ENCODE measurements at places on chromosomes 13 and 19.

GRCh38 chr13:91889641-91890040, 491.2 kb downstream of the GPC5 start:
- no peak for DNase-seq

DNA sequence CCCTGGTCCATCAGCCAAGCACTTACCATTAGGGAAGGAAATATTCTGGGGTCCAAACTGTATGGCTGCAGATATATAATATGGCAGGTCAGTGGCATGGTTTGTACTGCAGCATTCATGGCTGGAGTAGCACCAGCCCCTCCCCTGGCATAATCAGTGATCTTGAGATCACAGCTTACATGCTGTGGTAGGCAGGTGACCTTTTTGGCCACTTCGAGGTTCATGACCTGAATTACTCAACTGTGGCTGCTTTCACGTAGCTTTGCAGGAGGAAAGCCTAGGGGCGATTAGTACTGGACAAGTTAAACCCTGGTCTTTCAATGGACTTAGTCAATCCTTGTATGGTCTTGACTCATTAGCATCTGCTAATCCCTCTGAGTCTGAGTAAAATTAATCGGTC, 169.8 kb downstream of the SPRY2 start:
- no peak for DNase-seq

- no peak for DNase-seq
These were observed 11.6 kb upstream of the ISYNA1 start for GRCh38 chr19:18449552-18449951.

DNA sequence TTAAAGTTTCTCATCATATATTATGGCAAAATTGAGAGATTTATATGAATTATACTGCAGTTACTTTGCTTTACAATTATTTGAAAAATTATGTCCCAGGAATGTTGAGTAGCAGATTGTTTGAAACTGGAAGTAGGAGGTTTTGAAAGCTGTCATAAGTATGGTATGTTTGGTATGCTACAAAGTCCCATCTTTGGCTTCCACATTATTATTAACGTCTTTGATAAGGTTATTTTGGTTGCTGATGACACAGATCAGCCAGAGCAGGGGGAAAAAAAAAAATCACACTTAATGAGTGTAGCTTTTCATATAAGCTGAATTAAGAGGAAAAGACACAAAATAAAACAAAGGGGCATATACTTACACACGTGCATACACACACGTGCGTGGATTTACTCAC, 130.1 kb downstream of the SLITRK1 start:
- DNase-seq: no peak

GRCh38 chr13:54492995-54493394, 1464.4 kb downstream of the OLFM4 start:
- DNase-seq: no peak

GRCh38 chr19:15419413-15420025, 731 bp upstream of the AKAP8L start:
- no peak for DNase-seq

- peak; percentile 28 for DNase-seq
These were observed 4.3 kb downstream of the RUVBL2 start for GRCh38 chr19:48997972-48998371.

GRCh38 chr13:49238621-49239020, 9.1 kb upstream of the CDADC1 start:
- no peak for DNase-seq

GRCh38 chr19:48290771-48291488, 21.0 kb downstream of the ZNF114 start:
- DNase-seq: peak; percentile 56

- DNase-seq: no peak
These were observed 9.5 kb upstream of the WTIP start for GRCh38 chr19:34471906-34472700.

GRCh38 chr19:42363614-42364346, 26.3 kb downstream of the CNFN start:
- peak; percentile 47 for DNase-seq

DNA sequence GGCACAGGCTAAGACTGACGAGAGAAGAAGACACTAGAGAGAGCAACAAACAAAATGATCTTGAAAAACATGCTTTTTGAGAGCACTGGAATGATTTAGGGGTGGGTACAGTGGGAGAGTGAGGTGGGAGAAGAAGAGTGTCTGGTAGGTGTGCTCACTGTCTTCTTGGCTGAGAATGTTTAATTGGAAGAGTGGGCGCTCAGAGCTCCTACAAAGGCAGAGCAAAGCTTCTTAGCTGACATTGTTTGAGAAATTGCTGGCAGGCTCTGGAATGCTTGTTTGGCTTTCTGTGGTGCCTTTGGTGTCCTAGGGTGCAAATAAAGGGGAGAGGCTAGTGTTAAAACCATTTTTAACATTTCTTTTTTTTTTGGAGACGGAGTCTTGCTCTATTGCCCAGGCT, 1.5 kb upstream of the LIPE start:
- DNase-seq: no peak

DNA sequence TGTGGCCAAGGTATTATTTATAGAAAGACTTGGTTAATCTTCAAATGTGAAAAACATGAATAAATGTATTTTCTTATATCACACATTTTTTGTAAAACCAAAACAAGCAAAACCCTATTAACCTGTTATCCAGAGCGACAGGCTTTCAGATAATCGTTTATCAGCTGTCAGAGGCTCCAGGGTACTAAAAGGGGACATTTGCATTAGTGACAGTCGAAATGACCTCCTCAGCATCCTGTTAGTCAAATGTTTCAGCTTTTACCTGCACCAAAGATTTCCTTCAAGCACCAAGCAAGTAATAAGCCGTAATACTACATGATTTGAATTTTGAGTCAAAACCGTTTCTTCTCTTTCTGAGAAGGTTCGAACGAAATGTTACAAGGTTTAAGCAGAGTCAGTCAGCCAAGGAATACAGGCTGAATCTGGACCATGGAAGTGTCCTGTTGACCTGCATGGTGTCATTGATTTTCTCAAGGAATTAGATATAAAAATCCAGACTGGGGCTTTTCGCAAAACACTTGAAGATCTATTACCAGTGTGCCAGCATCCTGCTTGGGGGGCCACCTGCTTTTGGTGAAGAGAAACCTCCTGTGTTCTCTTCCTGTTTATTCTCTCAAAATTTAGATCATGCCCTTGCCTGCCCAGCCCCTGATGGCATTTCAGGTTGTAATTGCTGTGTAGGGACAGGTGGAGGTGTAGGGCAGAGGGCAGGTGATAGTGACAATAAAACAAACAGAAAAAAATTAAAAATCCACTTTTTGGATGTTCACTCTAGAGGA, 11.3 kb upstream of the RFC3 start:
- no peak for DNase-seq

- no peak for DNase-seq
These were observed 9.6 kb upstream of the BCL3 start for GRCh38 chr19:44738603-44739558.

DNA sequence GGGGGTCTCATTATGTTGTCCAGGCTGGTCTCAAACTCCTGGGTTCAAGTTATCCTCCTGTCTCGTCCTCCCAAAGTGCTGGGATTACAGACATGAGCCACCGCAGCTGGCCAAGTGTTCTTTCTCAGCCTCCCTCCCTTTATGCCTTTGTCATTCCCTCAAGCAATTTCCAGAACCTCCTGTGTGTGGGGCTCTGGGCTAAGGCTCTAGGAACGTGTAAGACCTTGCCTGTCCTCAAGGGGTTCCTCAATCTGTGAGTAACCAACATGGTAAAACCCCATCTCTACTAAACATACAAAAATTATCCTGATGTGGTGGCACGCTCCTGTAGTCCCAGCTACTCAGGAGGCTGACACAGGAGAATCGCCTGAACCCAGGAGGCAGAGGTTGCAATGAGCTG, 15.5 kb upstream of the SPACA4 start:
- no peak for DNase-seq

GRCh38 chr13:101017123-101017872, 342.7 kb upstream of the TMTC4 start:
- DNase-seq: no peak

GRCh38 chr13:79407349-79407979, 1.4 kb upstream of the RBM26 start:
- no peak for DNase-seq

GRCh38 chr19:49422407-49423070, 702 bp downstream of the PTH2 start:
- DNase-seq: no peak

- DNase-seq: no peak
These were observed 11.7 kb downstream of the TRIP10 start for GRCh38 chr19:6751189-6751588.

DNA sequence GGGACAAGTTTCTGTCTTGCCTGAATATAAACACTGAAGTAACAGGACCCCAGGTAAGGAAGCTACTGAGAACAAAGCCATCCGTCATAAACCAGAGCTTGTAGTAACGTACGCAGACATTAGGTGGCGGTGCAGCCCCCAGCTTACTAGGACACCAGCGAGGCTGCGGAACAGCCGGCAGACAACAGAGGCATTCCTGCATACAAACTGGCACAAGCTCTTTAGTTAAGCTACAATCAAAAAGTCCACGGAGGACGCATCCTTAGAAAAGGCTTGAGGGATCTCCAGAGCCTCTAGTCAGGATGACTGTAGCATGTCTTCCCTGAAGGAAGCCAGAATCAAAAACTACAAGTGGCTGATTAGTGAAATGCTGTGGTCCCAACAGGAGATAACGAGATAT, 26.2 kb downstream of the ZNF160 start:
- DNase-seq: no peak

Data from memory B cell (primary cell).